ENCODE measurements at places on chromosomes 6 and 20.

GRCh38 chr6:107679457-107679856 lies 144.7 kb downstream of the SCML4 start:
- peak; percentile 46 for DNase-seq

DNA sequence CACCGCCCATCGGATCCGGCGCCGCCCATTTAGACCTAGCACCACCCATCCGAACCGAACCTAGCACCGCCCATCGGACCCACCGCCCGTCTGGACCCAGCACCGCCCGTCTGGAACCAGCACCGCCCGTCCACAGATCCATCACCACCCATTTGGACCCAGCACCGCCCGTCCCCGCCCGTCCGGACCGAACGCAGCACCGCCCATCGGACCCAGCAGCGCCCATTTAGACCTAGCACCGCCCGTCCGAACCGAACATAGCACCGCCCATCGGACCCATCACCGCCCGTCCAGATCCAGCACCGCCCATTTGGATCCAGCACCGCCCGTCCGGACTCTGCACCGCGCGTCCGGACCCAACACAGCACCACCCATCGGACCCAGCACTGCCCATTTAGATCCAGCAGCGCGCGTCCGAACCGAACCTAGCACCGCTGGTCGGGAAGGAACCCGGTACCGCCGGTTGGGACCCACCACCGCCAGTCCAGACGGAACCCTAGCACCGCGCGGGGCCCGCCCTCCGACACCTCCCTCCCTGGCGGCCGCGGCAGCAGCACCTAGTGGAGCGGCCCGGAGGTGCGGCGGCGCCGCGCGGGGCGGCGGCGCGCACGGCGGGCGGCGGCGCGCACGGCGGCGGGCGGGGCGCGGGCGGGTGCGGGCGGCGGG lies 348 bp upstream of the AFDN start:
- peak; percentile 86 for DNase-seq

- peak; percentile 88 for DNase-seq
These were observed 146.9 kb downstream of the PHACTR3 start for GRCh38 chr20:59751075-59751711.

DNA sequence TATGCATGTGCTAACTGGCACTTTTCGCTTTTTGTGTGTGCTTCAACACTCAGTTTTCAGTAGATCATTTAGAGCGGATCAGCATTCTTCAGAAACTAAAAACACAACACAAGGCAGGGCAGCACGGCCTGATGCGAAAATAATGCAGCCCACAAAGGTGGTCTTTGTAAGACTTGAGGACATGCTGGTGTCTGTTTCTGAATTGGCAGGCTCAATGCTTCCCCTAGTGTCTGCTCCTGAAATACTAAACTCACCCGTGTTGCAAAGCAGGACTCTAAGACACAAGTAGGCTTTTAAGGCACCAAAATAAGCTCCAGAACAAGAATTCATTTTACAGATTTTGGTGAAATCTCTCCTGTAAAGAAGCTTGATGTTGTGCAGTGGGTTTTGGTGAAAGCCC lies 676.5 kb downstream of the TENT5A start:
- peak; percentile 33 for DNase-seq

DNA sequence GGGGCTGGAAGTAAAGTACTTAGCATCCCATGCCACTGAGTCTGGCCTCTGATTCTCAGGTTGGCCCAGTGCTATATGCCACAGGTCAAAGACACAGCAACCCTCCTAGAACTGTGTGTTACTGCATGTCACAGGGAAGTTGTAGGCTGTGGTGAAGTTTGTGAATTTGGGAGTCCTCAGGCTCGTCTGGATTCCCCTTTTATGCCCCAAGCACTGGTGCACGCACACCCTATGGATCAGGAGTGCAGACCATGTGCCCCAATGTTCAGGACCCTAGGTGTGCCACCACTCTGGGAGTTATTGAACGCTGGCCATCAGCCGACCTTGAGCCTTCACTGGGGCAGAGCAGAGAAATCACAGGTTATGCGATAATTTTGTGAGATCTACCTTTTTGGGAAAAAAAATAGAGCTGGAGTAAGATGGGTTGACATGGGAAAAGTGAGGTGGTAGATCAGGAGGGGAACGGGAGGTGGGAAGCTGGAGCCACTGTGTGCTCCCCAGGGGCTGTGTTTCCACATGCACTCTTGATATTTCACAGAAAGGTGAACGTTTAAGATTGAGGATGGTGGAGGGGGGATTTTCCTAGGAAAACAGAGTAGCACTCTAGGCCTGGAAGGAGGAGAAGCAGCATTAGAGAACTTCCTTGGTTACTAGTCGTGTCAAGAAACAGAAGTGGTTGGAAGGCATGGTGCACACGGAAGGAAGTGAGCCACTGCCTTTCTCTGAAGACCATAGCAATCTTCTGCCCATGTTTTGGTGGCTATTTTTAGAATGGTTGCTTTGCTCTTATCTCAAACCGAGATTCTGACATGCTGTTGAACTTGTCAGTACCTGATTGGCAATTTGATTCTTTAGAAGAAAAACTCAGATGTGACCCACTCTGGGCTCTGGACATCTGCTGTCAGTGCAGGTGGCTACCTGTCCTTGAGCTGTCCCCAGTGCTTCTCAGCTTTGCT lies 44.1 kb downstream of the DUSP22 start:
- no peak for DNase-seq

DNA sequence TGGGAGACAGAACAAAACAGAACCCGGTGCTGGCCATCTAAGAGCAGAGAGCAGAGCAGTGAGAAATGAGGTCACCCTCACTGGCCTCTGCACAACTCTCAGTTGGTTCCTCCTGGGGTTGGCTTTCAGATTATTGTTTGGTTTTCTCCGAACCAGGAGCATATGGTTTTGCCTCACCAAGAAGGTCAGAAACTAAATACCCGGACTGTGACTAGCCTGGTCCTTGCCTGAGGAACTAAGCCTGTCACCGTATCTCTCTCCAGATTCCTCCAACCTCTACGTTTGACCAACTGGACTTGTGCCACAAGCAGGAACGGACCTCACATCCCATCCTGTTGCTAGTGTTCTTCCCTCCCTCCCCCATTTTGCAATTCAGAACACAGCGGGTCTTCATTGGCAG lies 450.4 kb upstream of the JARID2 start:
- no peak for DNase-seq

DNA sequence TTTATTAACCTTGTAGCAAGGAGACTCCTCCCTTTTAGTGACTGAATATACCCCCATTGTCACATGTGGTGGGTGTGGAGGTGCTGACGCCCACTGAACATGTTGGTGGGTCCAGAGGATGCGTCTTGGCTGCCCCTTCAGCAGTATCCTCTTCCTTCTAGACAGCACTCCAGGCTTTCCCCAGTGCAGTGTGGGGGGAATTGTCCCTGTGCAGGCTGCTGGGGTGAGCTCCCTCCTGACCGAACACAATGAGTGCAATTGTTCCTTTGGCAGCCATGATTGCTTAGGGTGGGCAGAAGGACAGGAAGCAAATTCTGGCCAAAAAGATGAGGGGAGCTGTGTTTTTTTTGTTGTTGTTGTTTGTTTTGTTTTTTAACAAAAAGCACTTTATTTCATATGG lies 209.3 kb upstream of the PDE10A start:
- no peak for DNase-seq

GRCh38 chr6:43604174-43604573 lies 24.9 kb downstream of the GTPBP2 start:
- peak; percentile 72 for DNase-seq

DNA sequence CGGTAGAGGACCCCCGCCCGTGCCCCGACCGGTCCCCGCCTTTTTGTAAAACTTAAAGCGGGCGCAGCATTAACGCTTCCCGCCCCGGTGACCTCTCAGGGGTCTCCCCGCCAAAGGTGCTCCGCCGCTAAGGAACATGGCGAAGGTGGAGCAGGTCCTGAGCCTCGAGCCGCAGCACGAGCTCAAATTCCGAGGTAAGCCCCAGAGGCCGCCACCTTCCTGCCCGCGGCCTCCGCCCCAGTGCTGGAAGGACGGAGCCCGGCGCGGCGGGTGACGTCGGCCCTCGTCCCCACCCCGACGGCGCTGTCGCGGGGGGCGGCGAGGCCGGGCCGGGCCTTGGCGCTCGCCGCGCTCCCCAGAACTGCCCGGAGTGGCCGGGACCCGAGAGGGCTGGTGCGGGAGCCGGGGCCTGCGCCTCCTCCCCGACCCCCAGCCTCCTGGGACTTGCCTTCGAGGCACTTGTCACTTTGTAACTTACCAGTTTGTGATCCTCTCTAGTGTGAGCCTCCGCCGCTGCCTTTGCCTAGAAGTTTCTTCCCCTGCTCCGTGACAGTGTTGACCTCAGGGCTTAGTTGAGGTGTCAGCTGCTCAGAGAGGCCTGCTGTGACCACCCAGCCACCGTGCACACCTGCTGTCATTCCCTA lies 417 bp downstream of the VAPB start:
- DNase-seq = peak; percentile 80

GRCh38 chr20:19428324-19428723 lies 215.9 kb downstream of the SLC24A3 start:
- no peak for DNase-seq

DNA sequence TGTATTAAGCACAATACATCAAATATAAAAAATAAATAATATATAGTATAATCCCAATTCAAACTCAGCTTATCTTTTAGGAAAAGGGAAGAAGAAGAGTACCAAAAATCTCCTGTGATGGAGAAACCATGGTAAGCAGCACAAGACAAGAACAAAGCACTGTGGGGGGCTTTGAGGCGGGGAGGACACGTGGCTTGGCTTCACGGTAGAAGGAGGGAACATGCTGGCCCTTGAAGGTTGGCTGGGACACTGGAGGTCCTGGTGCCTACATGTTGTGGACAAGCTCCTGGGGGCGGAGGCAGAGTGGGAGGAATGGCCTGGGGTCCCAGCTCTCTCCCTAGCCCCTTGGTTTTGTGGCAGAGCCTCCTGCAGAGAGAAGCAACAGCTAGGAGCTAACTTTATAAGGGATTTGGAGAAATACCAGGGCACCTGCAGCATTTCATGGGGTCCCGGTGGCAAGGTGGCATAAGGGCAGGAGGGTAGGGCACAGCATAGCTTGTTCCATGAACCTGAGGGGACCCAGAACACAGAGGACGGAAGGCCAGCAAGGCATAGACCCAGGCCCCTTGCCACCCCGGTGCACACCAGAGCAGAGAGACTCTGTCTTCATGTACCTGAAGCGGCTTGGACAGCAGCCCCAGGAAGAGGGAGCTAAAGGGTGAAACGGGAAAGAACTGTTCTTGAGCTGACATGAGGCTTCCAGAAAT lies 72.0 kb downstream of the LY86 start:
- DNase-seq = no peak

GRCh38 chr6:5762561-5762968 lies 244.2 kb downstream of the NRN1 start:
- no peak for DNase-seq

GRCh38 chr20:37647946-37648345 lies 45.9 kb upstream of the CTNNBL1 start:
- no peak for DNase-seq

DNA sequence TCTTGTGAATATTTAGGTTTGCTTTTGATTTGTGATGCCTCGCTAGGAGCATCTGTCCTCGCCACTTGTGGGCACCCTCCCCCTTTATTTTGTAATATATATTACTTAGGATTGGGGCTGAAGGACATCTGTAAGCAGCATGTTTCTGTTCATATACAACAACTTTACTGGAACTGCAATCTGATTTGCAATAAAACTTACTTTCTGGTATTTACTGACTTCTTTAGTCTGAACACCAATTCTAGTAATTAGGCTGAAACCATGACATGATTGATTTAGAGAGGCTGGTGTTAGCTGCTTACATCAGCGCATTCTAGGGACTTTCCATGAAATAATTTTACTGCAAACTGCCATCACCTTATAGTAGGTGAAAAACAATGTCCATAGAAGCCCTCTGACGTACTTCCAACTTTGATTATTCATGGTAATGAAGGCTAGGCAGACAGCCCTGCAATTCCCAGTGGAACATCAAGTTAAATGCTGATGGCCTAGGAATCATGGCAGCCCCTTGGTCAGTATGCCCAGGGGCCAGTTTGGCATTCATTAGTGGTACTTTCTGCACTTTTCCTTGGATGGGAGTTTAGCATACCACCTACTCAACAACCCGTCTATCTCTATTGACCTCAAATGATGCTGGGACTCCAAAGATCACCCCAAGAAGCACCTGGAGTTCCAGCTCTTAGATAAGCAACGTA lies 132.9 kb upstream of the MCHR2 start:
- no peak for DNase-seq

- no peak for DNase-seq
These were observed 175.0 kb downstream of the GMPR start for GRCh38 chr6:16413399-16413798.

GRCh38 chr6:25447570-25447929 lies 168.4 kb downstream of the CARMIL1 start:
- no peak for DNase-seq

All from adipocyte (in vitro differentiated cells).